Activated CD4-positive, alpha-beta T cell treated with anti-CD3 and anti-CD28 coated beads for 24 hours (primary cell): ENCODE measurements at places on chromosomes 7 and 10.

DNA sequence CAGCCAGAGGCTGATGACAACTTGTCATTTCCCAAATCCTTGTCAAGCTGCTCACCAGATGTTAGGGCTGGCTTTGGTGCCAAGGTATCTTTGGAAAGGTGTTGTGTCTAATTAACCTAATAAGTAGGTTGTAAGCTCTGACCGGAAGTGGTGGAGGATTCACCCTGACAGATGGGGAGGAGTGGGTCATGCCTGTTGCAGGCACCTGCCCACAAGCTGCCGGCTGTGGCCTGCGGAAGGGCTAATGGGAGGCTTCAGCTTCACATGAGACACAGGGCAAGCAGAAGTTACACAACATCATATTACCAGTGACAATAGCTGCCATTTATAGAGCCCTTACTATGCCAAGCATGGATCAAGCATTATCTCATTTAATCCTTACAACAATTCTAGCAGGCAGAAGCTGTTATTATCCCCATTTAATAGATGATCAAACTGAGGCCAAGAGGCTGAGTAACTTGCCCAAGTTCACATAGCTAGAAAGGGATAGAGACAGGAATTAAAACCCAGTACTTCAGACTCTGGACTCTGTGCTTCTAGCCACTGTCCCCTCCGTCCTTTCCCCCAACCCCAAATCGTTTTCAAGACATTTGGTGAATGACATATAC lies 63.1 kb upstream of the DUSP5 start:
- DNase-seq: no peak

DNA sequence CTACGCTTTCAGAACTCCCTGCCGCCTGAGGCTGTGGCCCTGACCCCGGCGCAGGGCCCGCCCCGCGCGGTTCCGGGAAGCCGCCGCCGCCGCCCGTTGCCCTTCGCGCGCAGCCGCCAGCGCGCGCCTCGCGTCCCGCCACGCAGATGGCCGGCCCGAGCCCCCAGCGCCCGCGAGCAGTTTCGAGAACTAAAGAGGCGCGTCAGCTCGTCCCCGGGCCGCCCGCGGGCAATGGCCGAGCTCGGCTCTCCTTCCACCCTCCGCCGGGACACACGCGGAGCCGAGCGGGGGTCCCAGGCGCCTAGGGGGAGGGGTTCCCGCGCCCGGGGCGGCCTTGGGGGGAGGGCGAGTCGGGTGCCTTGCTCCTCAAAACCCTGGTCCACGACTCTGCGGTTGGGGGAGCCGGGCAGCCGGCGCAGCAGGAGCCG lies 1.8 kb downstream of the HNRNPF start:
- no peak for DNase-seq

- no peak for DNase-seq
Measured at GRCh38 chr7:4631380-4632179, 50.5 kb upstream of the FOXK1 start.

- DNase-seq: no peak
Measured at GRCh38 chr10:75228834-75229233, 6.9 kb downstream of the COMTD1 start.

DNA sequence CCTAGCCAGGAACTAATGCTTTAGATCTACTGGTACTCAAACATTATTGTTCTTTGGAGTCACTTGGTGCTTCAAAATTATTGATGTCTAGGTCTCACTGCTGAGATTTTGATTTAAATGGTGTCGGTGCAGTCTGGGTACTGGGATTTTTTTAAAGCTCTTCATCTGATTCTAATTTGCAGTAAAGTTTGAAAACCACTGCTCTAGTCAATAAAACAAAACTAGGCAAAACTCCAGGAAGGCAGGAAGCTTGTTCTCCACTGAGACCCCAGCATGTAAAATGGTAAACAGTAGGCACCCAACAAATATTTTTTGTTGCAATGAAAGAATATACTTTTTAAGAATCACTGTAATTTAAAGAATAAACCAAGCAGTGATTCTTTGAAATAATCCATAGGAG lies 49.7 kb downstream of the ADD3 start:
- DNase-seq: no peak

- no peak for DNase-seq
Measured at GRCh38 chr7:157731126-157731525, 394.3 kb downstream of the DNAJB6 start.

DNA sequence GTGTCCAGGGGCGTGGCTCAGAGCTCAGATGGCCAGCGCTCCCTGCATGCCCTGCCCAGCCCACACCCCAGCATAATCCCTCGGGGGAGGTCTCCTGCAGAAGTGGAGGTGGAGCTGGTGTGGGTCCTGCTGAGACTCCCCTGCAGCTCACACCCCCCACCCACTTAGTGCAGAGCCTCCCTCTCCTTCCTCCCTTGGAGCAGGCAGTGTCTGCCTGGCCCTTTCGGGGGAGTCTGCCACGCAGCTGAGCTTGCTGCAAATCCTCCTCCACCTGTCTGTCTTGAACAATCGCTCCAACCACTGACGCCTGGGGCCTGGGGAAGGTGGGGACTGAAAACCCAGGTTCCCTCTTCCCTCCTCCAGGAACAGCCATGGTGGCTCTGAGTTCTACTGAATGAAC lies 219.7 kb upstream of the PPP2R2D start:
- no peak for DNase-seq

DNA sequence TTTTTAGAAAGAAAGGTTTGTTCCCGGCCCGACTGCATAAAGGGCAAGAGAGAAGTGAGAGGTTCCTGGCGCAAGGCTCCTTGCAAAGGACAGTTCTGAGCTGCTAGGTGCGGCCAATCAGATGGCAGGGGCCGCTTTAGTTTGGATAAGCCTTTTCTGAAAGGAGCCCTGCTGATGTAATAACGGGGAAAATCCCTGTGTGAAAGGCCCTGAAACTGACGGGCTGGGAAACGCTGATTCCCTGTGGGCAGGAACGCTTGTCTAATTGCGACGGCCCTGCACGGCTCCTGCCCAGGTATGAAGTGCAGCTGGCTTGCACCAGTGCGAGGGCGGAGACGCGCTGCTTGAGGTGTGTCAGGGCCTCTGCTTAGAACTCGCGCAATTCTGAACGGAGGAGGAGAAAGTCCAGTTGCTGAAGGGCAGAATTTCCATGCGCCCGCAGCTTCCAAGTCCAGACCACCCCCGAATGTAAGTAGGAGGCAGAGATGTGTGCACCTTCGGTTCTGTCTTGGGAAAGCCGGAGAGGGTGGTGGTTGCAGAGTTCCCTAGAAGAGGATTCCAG lies 30.5 kb downstream of the TACC2 start:
- DNase-seq: no peak

- DNase-seq: no peak
Measured at GRCh38 chr7:69682518-69682917, 84.2 kb downstream of the AUTS2 start.

- no peak for DNase-seq
Measured at GRCh38 chr10:132786476-132786883, 533 bp upstream of the NKX6-2 start.

DNA sequence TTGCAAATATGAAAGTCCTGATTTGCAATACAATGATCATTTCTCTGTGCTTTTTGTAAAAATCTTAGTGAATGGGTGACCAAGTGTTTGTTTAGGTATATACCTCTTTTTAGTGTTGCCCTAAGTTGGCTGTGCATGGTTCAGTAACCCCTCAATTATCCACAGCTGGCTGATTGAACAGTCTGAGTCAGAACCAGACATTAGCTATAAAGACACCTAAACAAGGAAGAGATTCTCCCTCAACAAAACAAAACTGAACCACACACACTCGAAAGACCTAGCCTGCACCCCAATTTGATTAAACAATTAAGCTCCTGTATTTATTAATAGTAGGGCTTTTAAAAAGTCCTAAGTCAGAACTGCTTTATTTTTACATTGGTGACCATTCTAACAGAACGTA lies 2.8 kb downstream of the RSBN1L start:
- no peak for DNase-seq

DNA sequence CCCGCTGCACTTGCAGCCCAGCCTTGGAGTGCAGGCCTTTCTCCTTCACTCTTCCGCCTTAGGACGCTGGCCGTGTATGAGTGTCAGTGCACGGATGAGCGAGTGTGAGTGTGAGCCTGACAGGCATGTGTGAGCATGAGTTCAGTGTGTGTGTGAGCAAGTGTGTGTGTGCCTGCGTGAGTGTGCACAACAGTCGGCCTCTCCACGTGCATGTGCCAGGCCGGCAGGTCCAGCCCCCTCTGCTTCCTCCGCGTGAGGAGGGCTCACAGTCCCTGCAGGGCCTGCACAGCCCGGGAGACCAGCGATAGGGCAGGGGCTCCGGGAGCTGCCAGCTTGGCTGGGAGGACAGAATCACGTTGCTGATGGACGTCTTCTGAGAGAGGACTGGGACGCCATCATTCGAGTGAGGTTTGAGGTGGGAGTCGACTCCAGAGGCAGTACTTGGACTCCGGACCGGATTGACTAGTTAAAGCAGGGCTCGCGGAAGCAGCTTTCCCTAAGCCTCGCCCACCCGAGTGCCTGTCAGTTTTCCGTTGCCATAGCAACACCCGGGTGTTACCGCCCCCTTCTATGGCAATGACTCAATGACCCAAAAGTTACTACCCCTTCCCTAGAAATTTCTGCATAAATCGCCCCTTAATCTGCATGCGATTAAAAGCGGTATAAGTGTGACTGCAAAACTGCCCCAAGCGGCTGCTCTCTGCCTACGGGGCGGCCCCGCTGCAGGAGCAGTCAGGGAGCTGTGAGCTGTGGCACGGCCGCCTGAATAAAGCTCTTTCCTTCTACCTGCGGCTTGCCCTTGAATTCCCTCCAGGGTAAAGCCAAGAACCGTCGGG lies 19.6 kb upstream of the CFAP46 start:
- peak; percentile 65 for DNase-seq

DNA sequence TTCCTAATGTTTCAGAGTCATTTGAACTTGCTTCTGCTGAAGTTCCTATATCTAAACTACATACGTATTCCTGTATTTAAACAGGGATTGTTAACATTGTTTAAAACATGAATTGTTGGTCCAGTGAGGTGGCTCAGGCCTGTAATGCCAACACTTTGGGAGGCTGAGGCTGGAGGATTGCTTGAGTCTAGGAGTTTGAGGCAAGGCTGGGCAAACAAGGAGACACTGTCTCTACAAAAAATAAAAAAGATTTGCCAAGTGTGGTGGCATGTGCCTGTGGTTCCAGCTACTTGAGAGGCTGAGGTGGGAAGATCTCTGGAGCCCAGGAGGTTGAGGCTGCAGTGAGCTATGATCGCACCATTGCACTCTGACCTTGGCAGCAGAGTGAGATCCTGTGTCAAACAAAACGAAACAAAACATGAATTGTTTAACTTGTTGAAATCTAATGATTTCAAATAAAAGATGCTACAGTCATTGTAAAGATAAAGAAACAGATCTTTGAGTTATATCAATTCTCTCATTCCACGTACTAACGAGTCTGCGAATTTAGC lies 809.4 kb downstream of the TYW1 start:
- DNase-seq: no peak
